ENCODE measurements at places on chromosomes 6 and 20. TPM values are rescaled to one million over a fixed set of nuclear protein-coding genes. Genes with fewer than 3 reads are reported as not detected.

DNA sequence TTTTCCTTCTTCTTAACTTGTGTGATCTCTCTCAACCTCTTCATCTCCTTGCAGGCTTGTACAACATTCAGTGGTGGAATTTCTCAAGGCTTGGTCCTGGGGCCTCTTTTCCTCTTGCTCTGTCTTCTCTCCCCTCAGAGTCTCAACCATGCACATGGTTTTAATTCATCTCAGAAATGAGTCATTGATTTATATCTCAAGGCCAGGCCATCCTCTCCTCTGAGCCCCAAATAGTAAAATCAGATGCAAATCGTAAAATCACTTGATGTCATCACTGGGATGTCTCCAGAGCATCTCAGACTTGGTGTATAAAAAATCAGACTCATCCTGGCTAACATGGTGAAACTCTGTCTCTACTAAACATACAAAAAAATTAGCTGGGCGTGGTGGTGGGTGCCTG, 85.0 kb downstream of the FNDC1 start:
- H3K4me1 ChIP-seq = peaks cover 3% of the 10 kb centered on the region
- no peaks in the 10 kb centered on the region for H3K27me3 ChIP-seq
- H3K36me3 ChIP-seq = no peaks in the 10 kb centered on the region
- H3K4me3 ChIP-seq = no peak overlapping the region
- DNase-seq = no peak

Gene FRK
- total RNA-seq = 1.4 TPM

GRCh38 chr6:54451516-54451915, 143.3 kb downstream of the TINAG start:
- H3K4me3 ChIP-seq = no peak overlapping the region
- no peaks in the 10 kb centered on the region for H3K36me3 ChIP-seq
- DNase-seq = no peak
- H3K4me1 ChIP-seq = no peaks in the 10 kb centered on the region

GRCh38 chr6:163332575-163332974, 81.9 kb upstream of the QKI start:
- no peak overlapping the region for H3K4me3 ChIP-seq
- H3K36me3 ChIP-seq = no peaks in the 10 kb centered on the region
- H3K27ac ChIP-seq = no peak overlapping the region
- no peak for DNase-seq
- H3K27me3 ChIP-seq = no peaks in the 10 kb centered on the region

DNA sequence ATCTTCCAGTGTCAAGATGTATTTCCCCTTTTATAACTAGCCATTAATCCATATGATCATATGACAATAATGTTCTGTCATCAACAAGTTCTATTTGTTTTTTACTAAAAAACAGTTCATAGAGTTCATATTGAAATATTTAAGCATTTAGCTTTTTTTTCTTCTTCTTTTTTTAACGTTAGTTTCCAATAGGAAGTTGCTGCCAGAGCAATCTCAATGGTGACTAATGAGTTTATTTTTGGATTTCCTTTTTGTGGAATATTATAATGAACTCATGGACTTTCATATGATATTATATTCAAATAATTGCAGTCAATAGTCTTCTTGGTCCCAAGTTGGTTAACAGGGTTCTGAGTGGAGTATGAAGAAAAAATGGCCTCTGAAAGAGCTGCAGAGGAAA, 343.3 kb downstream of the BCKDHB start:
- no peaks in the 10 kb centered on the region for H3K27me3 ChIP-seq
- no peak for DNase-seq
- H3K27ac ChIP-seq = no peak overlapping the region
- no peak overlapping the region for H3K4me3 ChIP-seq

GRCh38 chr6:118812970-118813369, 81.0 kb upstream of the ASF1A start:
- H3K27me3 ChIP-seq = no peaks in the 10 kb centered on the region
- DNase-seq = no peak
- no peaks in the 10 kb centered on the region for H3K36me3 ChIP-seq

DNA sequence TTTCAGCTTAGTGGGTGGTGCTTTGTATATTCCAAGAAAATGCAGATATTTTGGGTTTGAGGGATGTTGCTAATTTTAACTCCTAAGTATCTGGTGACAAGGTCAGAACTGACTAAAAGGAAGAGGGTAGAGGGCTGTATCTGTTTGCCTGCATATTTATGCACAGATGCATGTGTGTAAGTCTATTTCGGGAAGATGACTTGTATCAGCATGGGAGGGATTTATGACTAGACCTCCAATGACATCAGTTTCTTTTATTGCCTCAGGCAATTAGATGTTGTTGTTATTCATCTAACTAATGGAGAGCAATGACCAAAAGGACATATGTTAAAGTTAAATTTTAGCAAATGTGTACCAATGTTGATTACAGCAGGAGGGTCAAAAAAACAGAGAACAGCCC, 734.3 kb downstream of the QKI start:
- no peaks in the 10 kb centered on the region for H3K36me3 ChIP-seq
- H3K4me3 ChIP-seq = no peak overlapping the region
- DNase-seq = no peak

DNA sequence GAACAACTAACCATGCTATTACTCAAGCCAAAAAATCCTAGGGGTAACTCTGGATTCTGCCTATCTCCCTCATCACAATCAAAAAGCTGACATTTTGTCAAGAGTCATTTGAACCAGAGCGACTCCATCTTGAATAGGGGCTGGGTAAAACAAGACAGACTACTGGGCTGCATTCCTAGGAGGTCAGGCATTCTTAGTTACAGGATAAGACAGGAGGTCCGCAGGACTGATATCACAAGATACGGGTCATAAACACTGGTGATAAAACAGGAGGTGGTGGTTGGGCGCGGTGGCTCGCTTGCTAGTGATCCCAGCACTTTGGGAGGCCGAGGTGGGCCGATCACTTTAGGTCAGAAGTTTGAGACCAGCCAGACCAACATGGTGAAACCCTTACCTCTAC, 32.2 kb downstream of the C6orf52 start:
- no peaks in the 10 kb centered on the region for H3K36me3 ChIP-seq
- H3K4me1 ChIP-seq = peaks cover 3% of the 10 kb centered on the region
- no peak for DNase-seq
- H3K4me3 ChIP-seq = no peak overlapping the region
- no peaks in the 10 kb centered on the region for H3K27me3 ChIP-seq

- no peak overlapping the region for H3K27ac ChIP-seq
- no peak for DNase-seq
- no peak overlapping the region for H3K4me3 ChIP-seq
- H3K4me1 ChIP-seq = no peaks in the 10 kb centered on the region
- no peaks in the 10 kb centered on the region for H3K36me3 ChIP-seq
Observed at GRCh38 chr20:50360218-50360672, 149.9 kb upstream of the PTPN1 start.

GRCh38 chr20:3045042-3045815, 623 bp upstream of the MRPS26 start:
- H3K4me3 ChIP-seq = peak overlapping the region; percentile 98
- H3K36me3 ChIP-seq = peaks cover 5% of the 10 kb centered on the region
- peaks cover 7% of the 10 kb centered on the region for H3K4me1 ChIP-seq
- peak; percentile 91 for DNase-seq
- no peaks in the 10 kb centered on the region for H3K27me3 ChIP-seq
